ENCODE measurements at places on chromosomes 4 and X.

DNA sequence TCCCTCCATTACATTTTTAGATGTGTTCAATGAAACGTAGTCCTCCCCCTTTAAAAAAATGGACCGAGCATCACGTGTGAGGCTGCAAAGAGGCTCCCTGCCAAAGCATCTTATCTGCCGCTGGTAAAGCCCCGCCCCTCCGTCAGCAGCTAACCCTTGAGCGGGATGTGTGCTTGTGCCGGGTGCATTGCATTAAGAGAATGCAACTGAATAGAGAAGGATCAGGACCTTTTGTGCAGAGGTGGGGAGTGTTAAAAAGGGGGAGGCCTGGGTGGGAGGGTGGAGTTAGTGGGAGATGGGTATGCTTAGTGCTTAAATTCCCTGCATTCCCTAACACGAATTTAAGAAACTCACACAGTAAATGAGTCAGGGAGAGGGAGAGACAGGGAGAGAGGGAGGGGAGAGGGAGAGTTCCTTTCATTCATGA is 66.0 kb downstream of the TBL1X start:
- peak; percentile 32 for DNase-seq

GRCh38 chrX:19152762-19153161 is 30.5 kb upstream of the ADGRG2 start:
- no peak for DNase-seq

DNA sequence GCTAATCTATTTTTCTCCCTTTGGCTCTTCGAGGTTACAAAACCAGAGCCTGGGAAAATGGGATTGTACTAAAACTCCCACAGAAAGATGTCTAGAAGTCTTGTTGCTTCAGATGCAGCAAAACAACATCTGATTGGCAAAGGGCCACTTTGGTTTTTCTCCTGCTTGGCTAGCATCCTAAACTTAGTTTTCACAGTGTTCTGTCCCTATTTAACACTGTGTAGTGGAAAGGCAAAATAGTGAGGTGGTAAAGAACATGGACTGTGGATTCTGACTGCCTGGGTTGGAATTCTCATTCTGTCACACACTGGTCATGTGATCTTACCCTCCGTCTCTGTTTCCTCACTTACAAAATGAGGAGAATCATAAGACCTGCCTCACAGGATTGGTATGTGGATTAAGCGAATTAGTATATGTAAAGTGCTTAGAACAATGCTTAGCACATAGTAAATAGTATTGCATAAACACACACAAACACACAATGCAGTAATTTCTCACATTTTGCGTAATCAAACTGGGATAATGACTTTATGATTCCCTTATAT is 23.5 kb downstream of the TIGD2 start:
- DNase-seq: no peak

GRCh38 chr4:105710678-105711077 is 2.1 kb downstream of the GSTCD start:
- DNase-seq: no peak

DNA sequence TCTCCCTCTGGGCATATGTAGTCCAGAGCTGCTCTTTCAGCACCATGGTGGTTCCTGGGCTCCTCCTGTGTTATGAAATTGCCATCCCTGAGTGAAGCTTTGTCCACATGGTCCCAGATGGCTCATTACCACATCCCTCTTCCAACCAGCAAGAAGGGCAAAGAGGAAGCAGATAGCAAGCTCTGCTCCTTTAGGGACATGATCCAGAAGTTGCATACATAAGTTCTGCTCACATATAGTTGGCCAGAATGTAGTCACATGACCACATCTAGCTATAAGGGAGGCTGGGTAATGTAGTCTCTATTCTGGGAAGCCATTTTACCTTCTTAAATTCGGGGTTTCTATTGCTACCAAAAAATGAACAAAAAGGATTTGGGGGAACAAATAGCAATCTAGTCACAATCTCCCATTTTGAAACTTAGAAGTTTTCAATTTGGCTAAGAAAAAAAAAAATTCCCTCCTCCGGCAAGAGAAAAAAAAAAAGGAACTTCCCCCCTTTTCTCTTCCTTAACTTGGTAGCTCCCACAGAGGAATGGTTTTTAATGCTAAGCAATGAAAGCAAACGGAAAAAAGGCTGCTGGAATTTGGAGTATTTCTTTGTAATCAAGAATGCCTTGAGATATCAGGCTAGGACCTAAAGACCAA is 88.2 kb upstream of the USP9X start:
- no peak for DNase-seq

Data from stimulated activated CD4-positive, alpha-beta T cell treated with anti-CD3 and anti-CD28 coated beads, Interleukin-4, amount 100 ng/mL, for 48 hours (primary cell).